NB4 (cell line): ENCODE measurements at places on chromosomes 6 and 20.

GRCh38 chr6:33838983-33839382 is 35.2 kb upstream of the MLN start:
- peak; percentile 34 for DNase-seq

DNA sequence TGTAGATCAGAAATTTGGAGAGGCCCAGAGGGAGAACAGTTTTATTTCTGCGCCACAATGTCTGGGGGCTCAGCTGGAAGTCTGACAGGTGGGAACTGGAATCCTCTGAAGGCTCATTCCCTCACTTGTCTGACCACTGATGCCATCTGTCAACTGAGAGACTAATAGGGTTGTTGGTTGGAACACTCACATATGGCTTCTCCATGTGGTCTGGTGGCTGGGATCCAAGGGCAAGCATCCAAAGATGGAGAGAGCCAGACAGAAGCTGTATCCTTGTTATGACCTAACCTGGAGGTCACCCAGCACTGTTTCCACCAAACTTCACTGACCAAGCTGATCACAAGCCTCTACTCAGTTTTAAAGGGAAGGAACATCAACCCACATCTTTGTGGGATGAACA is 117.9 kb upstream of the AKAP12 start:
- DNase-seq: no peak

DNA sequence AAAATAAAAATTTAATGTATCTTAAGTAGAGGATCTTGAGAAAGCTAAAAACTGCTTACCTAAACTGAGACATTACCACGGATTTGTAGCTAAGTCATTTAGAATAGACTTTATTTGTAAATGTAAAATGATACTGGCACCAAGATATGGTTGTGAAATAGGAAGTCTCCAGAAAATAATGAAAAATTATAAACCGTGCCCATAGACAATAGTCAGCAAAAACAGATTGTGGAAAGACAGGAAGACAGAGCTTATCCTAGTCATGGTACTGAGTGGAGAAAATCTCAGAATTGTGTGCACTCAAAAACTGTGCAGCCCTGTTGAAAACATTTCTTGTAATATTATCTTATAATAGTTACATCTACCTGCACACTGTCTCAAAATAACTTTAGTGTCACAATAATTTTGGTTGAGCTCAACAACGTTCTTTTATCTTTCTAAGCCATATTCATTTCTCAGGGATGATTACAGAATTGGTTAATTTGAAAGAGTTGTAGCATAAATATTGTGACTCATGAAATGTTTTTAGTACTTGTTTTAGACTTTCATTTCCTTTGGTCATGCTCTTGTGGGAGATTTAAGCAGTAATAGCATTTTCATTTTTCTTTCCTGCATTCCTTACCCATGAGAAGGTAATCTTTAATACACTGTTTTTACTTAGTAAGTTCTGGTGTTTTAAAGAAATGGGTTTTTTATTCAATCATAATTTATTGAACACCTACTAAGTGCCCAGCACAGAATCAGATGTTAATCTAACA is 174.5 kb downstream of the SOX4 start:
- no peak for DNase-seq

GRCh38 chr6:169241688-169242350 is 11.8 kb downstream of the THBS2 start:
- DNase-seq: no peak

DNA sequence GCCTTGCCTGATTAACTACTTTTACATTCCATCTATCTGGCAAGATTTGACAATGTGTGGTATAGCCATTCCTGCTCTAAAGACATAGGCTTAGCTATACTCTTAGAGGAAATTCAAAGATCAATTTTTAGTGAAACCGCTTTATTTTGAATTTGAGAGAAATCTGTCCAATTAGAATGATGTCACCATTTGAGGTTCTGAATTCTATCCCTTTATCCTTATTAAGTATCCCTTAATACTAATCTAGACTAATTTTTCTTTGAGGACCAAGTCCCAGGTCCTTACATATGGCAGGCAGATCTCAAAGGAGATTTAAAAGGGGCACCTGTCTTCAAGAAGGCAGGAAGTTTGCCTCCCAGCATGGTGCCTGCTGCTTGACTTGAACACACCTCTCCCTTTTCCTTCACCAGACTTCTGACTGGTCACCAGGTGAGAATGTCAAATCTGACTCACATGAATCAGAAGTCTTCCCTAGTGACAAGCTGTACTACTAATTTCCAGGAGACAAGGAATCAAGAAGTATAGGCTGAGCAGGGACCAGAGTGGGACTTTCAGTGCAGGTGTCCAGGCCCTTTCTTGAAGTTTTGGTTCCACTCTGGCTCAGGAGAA is 15.0 kb upstream of the MRAP2 start:
- DNase-seq: no peak

DNA sequence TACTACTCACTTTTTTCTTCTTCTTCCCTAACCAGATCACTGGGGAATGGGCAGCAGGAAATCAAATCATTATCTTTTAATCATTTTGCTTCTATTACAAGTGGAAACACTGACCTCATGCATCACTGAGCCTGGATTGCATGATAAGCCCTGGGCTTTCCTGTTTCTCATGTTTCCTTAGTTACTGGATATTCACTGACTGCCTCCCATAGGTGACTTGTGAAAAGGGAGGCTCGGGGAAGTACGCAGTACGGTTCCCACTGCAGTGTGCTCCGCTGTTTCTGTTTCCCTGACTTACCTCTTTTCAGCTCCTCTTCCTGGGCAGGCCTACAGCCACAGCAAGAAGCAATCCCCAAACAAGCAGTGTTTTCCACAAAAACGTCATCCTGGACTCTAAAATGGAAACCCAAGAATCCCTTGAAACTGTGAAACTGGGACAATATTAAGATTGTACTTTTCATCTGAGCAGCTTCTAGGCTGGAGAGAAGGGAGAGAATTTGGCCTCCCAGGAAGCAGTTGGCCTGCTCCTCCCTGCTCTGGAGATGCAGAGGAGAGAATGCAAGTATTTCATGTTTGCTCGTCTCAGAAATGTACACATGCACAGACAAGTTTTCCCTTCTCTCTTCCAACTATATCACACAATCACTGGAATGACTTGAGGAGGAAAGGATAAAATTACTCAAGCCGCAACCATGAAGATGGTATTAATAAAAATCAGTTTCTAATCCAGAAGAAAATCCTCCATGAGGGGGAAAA is 13.1 kb downstream of the BTNL2 start:
- no peak for DNase-seq
